Choroid plexus epithelial cell (primary cell): ENCODE measurements at places on chromosomes 6 and 20.

DNA sequence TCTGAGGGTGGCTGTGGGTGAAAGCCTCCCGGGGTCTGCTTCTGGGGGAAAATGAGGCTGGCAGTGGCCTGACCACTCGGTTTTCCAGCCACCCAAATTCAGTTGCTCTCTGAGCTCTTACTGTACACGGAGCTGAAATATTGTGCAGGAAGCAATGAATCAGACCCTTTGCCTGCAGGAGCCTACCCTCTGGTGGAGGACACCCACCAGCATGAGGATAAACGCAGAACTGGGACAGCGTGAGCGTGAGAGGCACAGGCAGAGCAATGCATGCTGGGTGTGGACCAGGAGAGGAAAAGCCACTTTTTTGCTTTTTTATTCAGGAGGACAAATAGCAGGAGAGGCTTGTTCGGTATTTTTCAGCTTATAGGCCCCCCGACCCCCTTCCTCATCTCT lies 298.0 kb downstream of the QKI start:
- DNase-seq, result no peak

DNA sequence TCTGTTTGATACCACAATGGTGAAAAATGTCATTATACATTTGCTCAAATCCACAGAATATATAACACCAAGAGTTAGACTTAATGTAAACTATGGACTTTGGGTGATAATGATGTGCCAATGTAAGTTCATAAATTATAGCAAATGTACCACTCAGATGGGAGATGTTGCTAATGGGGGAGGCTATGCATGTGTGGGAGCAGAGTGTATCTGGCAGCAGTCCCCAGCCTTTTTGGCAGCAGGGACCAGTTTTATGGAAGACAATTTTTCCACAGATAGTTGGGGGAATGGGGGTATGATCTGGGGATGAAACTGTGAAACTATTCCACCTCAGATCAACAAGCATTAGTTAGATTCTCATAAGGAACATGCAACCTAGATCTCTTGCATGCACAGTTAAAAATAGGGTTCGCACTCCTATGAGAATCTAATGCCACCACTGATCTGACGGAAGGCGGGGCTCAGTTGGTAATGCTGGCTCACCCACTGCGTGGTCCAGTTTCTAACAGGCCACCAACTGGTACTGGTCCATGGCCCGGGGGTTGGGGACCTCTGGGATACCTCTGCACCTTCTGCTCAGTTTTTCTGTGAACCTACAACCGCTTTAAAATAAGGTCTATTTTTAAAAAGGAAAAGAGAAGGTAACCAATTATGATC lies 8.0 kb downstream of the HLA-DQA1 start:
- DNase-seq, result no peak

GRCh38 chr6:10838794-10839333 lies 525 bp upstream of the MAK start:
- no peak for DNase-seq

GRCh38 chr6:84521511-84521910 lies 242.9 kb downstream of the TBX18 start:
- no peak for DNase-seq

- DNase-seq, result peak; percentile 27
Measured at GRCh38 chr6:92124200-92124651, 1295.1 kb downstream of the EPHA7 start.

- no peak for DNase-seq
Measured at GRCh38 chr6:90311569-90311968, 14.9 kb upstream of the BACH2 start.

- DNase-seq, result no peak
Measured at GRCh38 chr6:40669343-40669742, 82.2 kb upstream of the LRFN2 start.

GRCh38 chr6:7432391-7433120 lies 42.9 kb downstream of the RIOK1 start:
- DNase-seq, result no peak

DNA sequence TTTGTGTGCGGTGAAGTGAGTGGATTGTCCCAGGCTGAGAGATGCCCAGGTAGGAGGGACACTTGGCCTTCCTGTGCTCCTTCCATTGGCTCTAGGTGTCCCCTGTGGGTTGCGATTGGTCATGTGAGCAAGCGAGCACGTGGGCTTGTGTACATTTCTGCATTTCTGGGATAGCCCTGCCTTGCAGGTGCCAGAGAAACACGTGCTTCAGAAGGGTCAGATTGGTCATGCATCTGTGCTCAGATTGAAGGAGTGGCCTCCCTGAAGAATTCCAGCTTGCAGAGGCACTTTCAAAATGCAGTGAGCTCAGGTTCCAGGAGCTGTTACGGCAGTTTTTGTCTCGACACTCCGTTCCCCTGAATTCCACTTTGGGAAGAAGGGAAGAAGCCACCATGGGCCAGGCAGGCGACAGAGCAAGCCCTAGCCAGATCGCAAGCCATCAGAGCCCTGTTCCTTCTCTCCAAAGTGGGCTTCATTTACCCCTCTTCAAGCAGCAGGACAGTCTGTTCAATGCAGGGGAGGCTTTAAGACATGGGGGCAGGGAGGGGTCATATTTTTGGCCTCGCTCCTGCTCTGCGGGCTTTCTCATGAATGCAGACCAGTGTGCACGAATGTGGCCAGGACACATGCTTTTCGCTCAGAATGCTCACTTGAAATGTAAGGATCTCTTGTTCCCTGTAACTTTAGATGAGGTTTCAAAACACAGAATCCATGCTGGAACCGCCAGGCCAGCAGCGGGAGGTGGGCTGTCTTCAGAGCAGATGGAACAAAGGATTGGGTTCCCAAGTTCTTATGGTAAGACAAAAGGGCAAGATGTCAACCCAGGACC lies 78.6 kb upstream of the AKAP12 start:
- DNase-seq, result peak; percentile 80

DNA sequence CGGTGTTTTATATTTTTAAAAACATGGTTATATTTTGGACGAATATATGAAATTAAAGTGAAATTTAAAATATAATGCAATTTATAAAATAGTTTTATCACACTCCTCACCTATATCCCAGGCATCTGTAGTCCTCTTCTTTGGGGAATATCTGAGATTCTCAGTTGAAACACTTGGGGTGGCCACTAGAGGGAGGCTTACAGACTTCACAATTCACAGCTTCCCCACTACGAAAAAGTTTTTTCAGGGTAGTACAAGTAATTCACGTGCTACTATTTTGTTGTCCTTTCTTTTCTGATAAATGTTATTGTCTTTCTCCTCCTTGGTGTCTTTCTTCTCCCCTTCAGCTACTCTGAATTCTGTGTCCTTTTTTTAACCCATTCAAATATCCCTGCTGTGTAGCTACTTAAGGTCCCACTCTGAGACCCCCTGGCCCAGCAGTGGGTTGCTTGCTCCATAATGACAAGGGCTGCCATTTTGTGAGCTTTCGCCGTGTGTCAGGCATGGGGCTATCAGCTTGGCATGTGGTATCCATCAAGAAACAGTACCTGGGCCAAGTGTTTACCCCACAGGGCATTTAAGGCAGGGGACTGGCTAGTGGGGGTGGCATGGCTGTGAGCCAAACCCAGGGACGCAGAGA lies 43.6 kb upstream of the PHACTR3 start:
- DNase-seq, result peak; percentile 36

DNA sequence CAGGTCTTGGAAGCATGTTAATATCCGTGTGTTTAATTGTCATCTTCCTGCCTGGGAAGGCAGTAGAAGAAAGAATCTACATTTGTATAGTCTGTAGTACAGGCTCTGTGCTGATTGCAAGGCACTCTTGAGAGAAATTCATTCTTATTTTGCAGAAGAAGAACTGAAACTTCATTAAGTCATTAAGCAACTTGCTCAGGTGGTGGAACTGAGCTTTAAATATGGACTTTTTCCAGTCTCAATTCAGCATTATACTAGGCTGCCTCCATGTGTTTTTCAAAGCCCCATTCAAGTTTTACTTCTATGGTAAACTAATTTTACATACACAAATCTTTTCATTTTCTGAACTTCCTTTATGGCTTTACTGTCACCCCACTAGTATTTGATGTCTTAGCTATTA lies 18.7 kb downstream of the ZNF451 start:
- DNase-seq, result no peak

GRCh38 chr6:28537065-28537464 lies 11.4 kb downstream of the GPX5 start:
- DNase-seq, result peak; percentile 15

- no peak for DNase-seq
Measured at GRCh38 chr6:53461041-53461656, 83.8 kb downstream of the GCLC start.

DNA sequence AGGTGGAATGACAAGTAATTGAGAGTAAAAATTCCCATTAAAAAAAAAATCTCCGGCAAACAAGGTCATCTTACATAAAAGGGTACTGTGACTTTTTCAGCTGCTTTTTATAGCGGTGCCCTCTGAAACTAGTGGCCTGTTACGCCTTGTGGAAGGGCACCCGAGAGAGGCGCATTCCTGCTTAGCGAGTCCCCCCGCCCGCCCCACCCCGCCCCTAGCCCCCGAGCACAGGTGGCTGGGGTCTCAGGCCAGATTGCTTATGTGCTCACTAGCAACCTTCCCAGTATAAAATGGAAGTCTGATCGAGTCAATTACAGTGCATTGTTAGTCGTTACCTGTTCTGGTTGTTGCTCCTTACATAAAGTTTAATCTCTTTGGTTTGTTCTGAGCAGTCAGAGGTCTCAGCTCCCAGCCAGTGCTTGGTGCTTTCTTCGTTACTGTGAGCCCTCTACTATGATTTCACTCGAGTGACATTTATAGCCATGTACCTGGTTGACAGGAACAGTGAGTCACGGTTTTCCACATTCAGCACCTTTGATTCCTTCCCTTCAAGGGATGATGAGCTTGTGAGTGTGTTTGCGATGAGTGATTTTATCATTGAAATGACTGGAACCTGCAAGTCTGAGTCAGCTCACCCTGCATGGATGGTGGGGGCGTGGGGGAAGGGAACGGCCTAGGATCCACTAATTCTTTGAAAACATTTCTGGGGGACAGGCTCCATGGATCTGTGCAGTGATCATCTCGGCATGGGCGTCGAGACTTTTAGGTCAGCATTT lies 47.6 kb downstream of the ZDHHC14 start:
- no peak for DNase-seq

GRCh38 chr6:157831018-157831369 lies 7.9 kb downstream of the SNX9 start:
- DNase-seq, result no peak

DNA sequence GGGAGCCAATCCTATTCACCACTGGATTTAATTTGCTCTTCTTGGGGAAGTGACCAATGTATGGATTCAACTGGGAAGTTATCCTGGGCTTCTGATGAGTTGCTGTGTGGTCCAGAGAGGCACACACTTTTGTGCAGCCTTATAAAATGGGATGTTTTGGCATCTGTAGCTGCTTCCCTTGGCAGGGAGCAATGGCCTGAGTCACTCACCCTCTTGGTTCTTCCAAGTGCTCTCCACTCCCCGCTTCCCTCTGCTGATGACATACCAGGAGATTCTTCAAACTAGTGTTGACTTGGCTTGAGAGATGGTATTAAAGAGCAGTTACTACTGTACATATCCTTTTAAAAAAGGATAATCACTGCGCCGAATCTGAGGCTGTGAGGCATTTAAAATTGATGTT lies 105.8 kb downstream of the JARID2 start:
- peak; percentile 60 for DNase-seq

DNA sequence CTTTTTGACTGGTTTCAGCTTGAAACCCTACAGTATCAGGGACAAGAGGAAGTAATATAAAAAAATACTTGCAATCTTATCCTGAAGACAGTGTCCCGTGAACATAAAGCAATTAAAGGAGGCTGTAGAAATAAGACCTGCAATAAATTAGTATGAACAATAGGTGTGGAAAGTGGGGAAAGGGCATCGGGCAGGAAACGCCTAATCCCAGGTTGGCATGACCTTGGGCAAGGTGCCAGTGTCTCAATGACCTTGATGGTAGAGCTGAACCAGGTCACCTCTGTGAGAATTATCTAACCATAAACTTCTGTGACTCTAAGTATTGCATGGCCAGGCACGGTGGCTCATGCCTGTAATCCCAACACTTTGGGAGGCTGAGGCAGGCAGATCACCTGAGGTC lies 115.2 kb downstream of the LY86 start:
- DNase-seq, result no peak

DNA sequence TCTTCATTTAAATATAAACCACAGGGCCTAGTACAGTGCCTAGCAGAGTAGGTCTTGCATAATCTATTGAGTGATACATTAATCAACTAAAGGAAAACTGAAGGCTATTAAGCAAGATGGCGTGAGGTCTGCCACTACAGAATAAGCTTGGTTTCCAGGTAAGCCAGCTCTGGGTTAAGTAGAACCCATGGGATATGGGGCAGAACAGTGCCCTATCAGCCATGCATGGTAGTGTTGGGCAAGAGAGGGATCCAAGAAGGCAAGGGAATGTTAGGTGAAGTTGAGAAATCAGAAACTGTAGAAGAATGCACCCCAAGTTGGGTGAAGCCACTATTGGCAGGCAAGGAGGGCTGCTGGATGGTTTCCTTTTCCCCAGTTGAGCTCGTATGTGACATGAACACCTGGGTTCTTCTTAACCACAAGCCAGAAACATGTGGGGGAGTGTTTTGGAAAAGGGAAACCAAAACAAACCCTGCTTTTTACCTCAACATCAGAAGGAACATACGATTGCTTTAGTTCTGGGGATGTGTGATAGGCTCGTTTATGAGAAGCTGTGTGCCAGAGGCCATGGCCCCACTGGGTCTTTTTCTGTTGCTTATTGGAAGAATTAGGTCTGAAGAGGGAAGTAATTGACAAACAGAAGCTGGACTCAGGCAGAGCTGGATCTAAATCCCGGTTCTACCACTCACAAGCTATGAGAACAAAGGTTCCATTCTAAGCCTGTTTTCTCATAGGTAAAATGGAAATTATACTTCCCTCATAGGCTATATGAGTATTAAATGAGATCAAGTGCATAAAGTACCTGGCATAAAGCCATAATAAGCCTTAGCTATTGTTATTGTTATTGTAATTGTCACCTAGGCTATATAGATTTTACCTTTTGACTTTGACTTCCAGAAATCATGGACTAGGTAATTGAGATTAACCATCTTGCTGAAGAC lies 33.5 kb downstream of the NEDD9 start:
- no peak for DNase-seq

GRCh38 chr20:40370800-40371199 lies 318.2 kb downstream of the MAFB start:
- DNase-seq, result no peak

- no peak for DNase-seq
Measured at GRCh38 chr6:9522101-9522500, 892.8 kb downstream of the TFAP2A start.

GRCh38 chr6:41605649-41606048 lies 32.6 kb upstream of the MDFI start:
- no peak for DNase-seq

DNA sequence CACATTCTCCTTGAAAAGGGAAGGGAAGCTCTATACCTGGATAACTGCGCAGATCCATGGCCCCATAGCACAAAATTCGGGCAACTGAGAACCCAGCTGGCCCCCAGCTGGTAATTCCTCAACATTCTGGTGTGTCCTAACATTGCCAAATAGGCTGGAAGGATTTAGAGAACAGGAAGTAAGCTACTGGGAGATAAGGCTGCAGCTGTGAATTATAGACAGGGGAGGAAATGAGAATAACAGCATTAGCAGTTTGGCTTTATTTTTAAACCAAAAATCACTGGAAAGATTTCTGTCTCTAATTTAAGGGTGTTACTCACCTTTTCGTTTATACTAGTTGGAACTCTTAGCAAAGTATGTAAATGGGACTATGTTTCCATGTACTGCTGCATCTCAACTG lies 97.2 kb downstream of the TULP4 start:
- peak; percentile 74 for DNase-seq

GRCh38 chr20:46400253-46400652 lies 6.2 kb downstream of the ELMO2 start:
- DNase-seq, result peak; percentile 89

- DNase-seq, result peak; percentile 29
Measured at GRCh38 chr20:23024701-23025100, 10.4 kb upstream of the SSTR4 start.
